C1 segment of cervical spinal cord (tissue), 14 donors: ENCODE measurements at places on chromosomes 11 and 22.

GRCh38 chr22:37163575-37164504 lies 14.1 kb upstream of the IL2RB start:
- no peak for DNase-seq

- DNase-seq: no peak
These were observed 14.0 kb upstream of the NECTIN1 start for GRCh38 chr11:119743006-119743405.

DNA sequence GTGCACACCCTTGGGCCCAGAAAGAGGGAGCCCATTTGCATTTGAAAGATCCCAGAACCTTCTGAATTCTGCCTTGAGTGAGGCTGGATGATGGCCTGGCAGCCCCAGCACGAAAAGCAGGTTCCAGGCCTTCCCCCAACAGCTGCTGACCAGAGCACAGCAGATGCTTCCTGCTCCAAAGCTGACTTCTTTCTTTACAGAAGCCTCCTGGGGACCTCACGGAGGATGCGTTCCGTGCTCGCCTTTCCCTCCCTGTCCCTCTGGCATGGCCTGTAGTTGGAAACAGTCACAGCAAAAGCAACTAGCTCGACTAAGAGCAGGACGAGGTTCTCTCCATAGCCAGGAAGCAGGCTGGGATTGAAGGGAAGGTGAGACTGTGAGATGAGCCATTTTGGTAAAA lies 107.7 kb upstream of the B3GAT1 start:
- no peak for DNase-seq

DNA sequence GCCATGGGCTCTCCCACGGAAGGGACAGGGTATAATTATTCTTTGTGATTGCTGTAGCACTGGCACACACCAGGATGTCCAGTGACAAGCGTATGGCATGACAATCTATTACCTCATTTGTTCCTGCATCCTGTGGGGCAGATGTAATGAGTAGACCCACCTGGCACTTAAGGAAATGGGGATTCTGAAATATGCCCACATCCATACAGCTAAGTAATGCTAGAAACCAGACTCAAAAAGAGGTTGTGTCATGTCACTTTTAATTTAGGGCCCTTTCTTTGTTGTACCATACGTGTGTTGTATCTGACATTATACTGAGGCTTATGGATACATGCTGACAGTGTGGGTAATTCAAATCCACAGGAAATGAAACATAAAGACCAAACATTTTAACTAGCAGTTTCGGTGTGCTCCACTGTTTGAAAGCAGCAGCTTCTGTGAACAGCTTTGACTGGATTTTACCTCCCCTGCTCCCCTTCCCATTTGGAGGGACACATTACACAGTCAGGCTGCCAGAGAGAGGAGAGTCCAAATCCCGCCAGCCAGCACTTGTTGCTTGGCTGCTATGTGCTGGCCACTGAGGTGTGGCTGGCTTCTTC lies 21.2 kb downstream of the GRAMD1B start:
- no peak for DNase-seq

DNA sequence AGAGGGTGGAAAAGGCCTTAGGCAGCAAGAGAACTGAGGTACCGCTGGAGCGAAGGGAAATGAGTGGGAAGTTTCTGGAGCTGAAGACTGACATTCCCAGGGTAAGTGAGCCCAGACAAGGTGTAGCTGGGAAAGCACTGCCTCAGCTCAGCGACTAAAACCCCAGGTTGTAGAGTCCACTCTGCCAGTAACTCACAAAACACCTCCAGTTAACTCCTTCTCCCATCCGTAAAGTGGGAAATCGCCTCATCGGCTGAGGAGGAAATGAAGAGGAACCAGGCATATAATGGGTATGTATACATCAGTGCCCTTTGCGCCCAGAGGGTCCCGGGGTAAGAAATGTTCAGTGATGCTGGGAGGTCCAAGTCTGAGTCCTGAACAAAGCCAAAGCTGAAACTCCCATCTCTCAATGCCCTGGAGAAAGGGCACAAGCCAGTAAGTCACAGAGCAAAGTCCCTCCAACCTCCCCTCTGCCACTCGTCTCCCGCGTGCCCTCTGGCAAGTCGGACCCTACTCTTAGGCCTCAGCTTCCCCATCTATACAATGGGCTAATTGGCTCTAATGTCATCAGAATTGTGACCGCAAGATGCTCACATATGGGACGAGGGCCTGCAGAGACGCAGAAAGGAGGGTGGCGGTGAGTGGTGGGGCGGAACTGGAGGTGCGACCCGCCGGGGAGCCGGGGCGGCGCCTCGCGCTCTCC lies 588 bp downstream of the VPS37C start:
- DNase-seq: no peak

DNA sequence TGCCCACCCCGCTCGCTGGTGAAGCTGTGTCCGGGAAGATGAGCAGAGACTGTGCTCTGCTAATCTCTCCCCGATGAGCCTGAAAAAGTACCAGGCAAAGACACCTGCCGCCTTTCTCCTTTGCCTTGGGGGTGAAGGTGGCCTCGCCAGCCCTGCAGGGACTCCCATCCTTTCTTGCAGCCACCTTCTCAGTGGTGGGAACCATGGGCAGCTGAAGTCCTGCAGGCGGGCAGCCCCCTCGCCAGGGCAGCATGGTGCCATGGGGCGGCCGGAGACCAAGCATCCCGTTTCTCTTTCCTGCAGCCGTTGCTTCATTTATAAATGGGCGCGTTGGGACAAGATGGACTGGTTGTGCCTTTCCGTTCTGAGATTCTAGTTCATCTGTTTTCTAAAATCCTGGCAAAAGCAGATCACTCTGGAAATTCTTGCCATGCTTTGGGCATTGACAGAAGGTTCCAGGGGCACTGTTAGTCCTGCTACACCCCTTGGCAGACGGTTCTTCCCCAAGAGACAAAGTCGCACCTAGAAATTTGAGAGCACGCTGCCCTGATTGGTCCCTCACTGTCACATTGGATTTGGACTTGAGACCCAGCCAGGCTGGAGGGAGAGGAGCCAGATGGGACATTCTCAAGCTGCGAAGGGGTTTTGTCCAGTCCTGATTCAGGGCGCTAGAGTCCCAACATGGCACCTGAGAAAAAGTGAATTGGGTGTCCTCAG lies 7.5 kb downstream of the CTTN start:
- DNase-seq: no peak

- no peak for DNase-seq
These were observed 30.4 kb downstream of the PGM2L1 start for GRCh38 chr11:74367881-74368280.

GRCh38 chr22:49524362-49524761 lies 303.3 kb downstream of the BRD1 start:
- no peak for DNase-seq

- DNase-seq: no peak
These were observed 2.1 kb upstream of the PIK3C2A start for GRCh38 chr11:17209939-17210245.

GRCh38 chr11:12901874-12902481 lies 107.1 kb upstream of the RASSF10 start:
- no peak for DNase-seq

- DNase-seq: no peak
These were observed 2.7 kb downstream of the SERGEF start for GRCh38 chr11:18010121-18010670.

GRCh38 chr22:27638329-27639233 lies 163.0 kb downstream of the MN1 start:
- no peak for DNase-seq

GRCh38 chr11:103364687-103365086 lies 255.5 kb downstream of the DYNC2H1 start:
- no peak for DNase-seq

- no peak for DNase-seq
These were observed 21.8 kb downstream of the PRR5 start for GRCh38 chr22:44723801-44724200.

DNA sequence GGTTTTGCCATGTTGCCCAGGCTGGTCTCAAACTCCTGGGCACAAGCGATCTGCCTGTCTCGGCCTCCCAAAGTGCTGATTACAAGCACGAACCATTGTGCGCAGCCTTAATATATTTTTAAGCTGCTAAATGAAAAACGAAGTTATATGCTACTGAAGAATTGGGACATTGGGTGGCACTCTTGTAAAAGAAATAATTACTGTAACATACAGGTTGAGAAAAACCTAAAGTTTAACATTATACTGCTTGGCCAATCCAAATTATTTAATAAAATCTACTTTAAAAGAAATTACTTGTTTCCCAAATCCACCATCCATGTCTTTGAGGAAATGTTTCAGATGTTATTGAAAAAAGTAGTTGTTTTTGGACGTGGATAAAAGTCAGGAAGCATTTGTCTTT lies 37.9 kb upstream of the ARHGAP32 start:
- no peak for DNase-seq

- DNase-seq: no peak
These were observed 63.7 kb downstream of the CYTH4 start for GRCh38 chr22:37345863-37346504.

GRCh38 chr22:46577368-46578249 lies 40.2 kb upstream of the CELSR1 start:
- DNase-seq: no peak

- no peak for DNase-seq
These were observed 16.9 kb upstream of the ALX4 start for GRCh38 chr11:44326615-44327475.

DNA sequence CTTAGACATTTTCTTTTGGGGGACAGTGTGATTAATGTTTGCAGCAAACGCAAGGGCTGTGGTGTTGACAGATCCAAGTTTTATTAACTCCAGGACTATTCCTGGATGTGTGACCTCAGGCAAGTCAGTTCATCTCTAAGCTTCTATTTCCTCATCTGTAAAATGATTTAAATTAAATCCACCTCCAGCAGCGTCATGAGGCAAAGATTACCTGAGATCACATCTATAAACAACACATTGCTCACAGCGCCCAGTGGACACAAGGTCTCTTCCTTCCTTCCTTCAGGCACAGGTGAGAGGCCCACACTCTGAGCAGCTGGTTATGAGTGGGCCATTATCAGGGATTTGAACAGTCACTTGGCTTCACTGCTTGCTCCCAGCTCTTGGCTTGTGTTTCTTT lies 111.2 kb upstream of the RASSF10 start:
- DNase-seq: no peak

GRCh38 chr11:117492578-117493251 lies 165.1 kb downstream of the CEP164 start:
- no peak for DNase-seq

DNA sequence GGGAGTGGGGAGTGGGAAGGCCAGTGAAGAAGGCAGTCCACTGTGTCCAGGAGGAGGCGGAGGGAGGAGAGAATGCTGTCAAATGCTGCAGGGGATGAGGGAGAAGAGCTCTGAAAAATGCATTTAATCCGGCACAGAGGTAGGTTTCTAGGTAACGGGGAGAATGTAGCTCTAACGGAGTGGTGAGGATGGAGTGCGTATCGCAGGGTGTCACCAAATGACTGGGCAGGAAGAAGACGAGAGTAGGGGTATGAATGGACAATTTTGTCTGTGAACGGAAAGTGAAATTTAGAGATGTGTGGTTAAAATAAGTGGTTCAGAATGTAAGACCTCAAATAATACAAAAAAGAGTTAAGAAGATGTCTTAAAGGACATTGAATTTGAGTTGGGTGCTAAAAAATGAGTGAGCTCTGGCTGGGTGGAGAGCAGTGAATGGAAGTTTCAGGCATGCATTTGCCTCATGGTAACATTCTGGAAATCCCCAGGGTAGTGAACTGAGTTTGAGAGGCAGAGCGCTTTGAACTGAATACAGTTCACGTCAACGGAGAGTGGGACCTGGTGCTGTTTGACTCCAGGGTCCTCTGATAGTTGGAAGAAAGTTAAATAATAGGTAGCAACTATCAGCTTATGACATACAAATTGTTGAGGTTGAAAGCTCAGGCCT lies 81.3 kb upstream of the CADM1 start:
- no peak for DNase-seq

GRCh38 chr22:23138584-23139435 lies 3.0 kb downstream of the RSPH14 start:
- DNase-seq: no peak

DNA sequence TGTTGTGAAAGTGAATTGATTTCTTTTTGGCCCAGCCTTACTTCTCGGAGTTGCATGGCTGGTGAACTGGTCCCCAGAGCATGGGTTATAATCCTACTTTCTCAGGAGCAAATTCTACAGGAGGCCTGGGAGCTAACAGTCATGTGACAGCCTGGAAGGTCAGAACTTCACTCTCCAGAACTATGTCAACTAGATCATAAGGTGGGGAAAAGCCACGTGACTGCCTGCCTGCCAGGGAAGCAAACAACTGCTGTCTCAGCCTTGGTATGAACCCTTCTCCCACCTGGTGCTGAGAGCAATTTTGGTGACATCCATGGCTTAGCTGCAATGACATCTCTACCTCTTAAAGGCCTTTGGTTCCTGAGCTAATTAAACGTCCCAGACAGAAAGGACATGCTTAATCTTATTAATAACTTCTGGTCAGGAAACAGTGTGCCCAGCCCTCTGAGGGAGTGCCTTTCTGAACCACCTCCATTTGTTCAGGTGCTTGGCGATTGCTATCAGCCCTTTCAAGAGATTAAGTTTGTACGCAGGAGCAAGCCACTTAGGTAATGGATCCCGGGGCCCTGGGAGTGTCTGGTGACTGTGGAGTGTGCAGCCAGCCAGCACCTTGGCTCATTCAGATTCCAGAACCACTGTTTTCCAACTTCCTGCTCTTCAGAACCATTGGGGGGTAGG lies 1.4 kb upstream of the CREB3L1 start:
- DNase-seq: no peak

GRCh38 chr22:23712256-23712655 lies 21.4 kb downstream of the RGL4 start:
- DNase-seq: no peak

- DNase-seq: no peak
These were observed 674.1 kb downstream of the OPCML start for GRCh38 chr11:132858223-132858622.

GRCh38 chr22:17945156-17945887 lies 79.0 kb downstream of the MICAL3 start:
- no peak for DNase-seq
